ENCODE measurements at places on chromosomes 3 and 15. TPM values are rescaled to one million over a fixed set of nuclear protein-coding genes. Genes with fewer than 3 reads are reported as not detected.

The DPH6 gene
- total RNA-seq = 24.0 TPM

DNA sequence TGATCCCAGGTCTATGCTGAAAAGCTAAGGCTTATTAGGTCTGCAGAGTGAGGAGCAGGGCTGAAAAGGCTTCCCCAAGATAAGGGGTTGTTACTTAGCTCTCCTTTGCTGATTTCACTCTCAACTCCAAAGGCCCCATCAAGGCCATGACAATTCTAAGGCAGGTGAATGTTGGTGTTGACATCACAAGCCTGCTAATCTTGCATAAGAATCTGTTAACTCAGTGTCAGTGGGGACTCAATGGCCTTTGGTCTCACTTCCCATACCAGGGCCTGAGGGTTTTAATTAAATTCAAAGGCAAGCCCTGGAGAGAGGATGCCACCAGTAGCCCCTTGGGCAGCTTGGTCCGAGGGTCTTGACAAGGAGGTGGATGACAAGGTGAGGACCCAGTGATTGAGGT, 9.4 kb upstream of the ALAS1 start:
- no peak overlapping the region for H3K4me3 ChIP-seq
- H3K27ac ChIP-seq = no peak overlapping the region
- no peak for DNase-seq
- no peaks in the 10 kb centered on the region for H3K27me3 ChIP-seq
- H3K4me1 ChIP-seq = no peaks in the 10 kb centered on the region

GRCh38 chr15:82129761-82130160, 83.9 kb upstream of the MEX3B start:
- no peaks in the 10 kb centered on the region for H3K27me3 ChIP-seq
- H3K4me1 ChIP-seq = no peaks in the 10 kb centered on the region
- no peaks in the 10 kb centered on the region for H3K36me3 ChIP-seq
- no peak overlapping the region for H3K4me3 ChIP-seq
- no peak for DNase-seq

DNA sequence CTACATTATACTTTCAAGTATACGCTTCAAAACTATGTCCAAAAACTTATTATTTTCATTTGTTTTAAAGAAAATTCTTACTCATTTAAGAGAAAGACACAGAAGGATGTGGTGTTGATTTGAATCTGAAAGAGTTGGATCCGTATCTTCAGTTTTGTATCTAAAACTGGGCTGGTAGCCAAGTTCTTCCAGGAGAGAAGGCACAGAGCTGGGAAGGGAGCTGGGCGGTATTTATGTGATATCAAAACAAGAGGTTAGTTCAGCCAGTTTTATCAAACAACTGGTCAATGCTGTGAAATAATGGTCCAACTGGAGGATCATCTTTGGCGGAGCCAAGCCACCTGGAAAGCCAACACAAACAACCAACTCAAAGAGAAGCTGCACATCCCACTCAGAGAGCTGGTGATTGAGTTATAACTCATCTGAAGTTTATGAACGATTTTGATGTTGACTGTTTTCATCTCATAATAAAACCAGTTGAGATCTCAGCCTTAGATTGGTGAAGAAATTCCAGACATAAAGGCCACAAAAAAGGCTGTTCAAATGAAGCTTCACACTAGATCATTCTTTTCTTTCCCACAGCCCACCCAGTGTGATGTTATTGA, 489.6 kb upstream of the RASGRP1 start:
- no peak for DNase-seq
- H3K4me3 ChIP-seq = no peak overlapping the region
- no peaks in the 10 kb centered on the region for H3K4me1 ChIP-seq
- no peak overlapping the region for H3K27ac ChIP-seq

- no peak overlapping the region for H3K4me3 ChIP-seq
- H3K27me3 ChIP-seq = no peaks in the 10 kb centered on the region
- no peak overlapping the region for H3K27ac ChIP-seq
- DNase-seq = no peak
- no peaks in the 10 kb centered on the region for H3K36me3 ChIP-seq
Observed at GRCh38 chr3:64039981-64040733, 16.9 kb upstream of the PSMD6 start.

- no peaks in the 10 kb centered on the region for H3K4me1 ChIP-seq
- H3K27ac ChIP-seq = no peak overlapping the region
Observed at GRCh38 chr3:184085389-184085852, 11.4 kb upstream of the HTR3E start.

The MEF2A gene
- total RNA-seq = 31.1 TPM

- peaks cover 11% of the 10 kb centered on the region for H3K4me1 ChIP-seq
- peak overlapping the region; percentile 8 for H3K4me3 ChIP-seq
- no peaks in the 10 kb centered on the region for H3K27me3 ChIP-seq
- no peak overlapping the region for H3K27ac ChIP-seq
- no peaks in the 10 kb centered on the region for H3K36me3 ChIP-seq
Observed at GRCh38 chr3:182725372-182726251, 67.7 kb upstream of the ATP11B start.

Measured in Panc1 (cell line).